ENCODE measurements at places on chromosomes 12 and 14.
A peak's percentile ranks its signal among the peaks of the same experiment; 100 is the strongest.

GRCh38 chr12:60335745-60336144 lies 739.9 kb downstream of the SLC16A7 start:
- no peak for DNase-seq

DNA sequence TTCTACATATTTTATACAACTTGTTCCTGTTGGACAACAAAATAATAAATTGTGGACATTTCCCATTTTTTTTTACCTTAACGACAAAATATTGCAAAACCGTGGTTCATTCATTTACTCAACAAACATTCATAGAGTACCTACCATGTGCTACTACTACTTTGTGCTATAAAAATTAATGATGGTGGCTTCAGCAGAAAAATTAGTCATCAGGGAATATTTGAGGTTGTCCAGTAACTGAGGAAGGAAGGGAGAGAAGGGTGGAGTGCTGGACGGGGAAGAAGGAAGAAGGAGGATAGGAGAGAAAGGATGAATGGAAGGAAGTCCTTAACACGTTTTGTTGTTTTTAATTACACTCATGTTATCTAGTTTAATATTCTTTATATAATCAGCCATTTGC lies 53.7 kb downstream of the PPFIBP1 start:
- DNase-seq, result no peak

GRCh38 chr14:98941481-98941880 lies 330.5 kb downstream of the BCL11B start:
- DNase-seq, result no peak

DNA sequence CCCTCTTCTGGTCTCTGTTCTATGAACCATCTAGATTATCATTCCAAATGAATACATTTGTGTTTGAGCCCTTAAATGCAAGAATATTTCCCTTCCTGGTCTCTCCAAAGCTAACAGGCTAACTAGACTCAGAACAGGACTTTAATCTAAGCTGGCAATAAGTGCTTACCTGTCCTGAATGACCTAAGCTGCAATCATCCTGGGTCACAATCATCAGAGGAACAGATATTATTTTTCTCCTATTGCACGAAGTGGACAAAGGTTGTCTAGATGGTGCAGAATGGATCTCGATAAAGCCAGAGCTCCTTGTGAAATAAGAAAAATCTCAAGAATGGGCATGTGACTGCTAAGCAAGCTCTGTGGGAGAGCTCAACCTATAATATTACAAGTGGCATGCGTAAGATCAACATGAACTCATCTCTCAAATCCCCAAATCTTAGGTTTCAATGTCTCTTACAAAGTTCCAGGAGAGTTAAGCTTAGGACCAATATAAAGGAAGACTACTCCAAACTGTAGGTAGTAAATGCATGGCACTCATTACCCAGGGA lies 10.6 kb upstream of the NUMB start:
- DNase-seq, result no peak

GRCh38 chr12:118098401-118098800 lies 5.4 kb downstream of the VSIG10 start:
- no peak for DNase-seq

DNA sequence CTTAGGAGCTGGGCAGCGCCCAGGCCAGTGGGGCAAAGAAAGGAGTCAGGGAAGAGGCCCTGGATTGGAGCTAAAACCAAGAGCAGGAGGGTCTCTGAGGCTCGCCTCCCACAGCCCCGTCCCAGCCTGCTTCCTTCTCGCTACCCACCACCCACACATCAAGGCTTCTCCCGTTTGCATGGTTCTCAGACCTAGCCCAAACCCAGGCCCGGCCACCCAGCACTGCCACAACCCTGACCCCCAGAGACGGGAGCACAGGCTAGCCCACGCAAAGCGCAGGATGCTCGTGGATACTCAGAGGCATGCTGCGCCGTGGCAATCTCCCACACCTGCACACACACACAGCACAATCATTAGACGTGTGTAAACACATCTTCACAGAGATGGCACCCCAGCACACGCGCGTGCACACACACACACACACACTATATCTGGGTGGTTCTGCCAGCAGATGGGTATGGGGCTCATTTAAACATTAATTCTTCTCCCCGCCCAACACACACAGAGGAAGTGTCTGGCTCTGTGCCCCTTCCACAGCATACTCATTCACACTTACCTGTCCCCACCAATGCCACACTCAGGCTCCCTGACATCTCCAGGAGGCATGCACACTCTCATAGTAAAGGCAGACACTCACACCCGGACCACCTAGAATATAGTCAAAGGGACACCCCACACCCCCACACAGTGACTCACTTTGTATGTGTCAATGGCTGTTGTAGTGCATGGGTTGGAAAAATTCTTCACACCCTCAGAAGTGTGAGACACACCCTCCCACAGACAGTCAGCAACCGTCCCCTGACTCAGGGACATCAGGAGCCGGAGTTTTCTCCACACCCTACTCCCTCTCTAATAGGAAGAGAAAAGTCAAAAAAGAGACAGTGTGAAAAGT lies 1.1 kb downstream of the CARMIL3 start:
- no peak for DNase-seq

GRCh38 chr12:81295251-81295650 lies 217.4 kb downstream of the ACSS3 start:
- DNase-seq, result no peak

- DNase-seq, result no peak
Measured at GRCh38 chr12:15580431-15580830, 208.8 kb downstream of the EPS8 start.

DNA sequence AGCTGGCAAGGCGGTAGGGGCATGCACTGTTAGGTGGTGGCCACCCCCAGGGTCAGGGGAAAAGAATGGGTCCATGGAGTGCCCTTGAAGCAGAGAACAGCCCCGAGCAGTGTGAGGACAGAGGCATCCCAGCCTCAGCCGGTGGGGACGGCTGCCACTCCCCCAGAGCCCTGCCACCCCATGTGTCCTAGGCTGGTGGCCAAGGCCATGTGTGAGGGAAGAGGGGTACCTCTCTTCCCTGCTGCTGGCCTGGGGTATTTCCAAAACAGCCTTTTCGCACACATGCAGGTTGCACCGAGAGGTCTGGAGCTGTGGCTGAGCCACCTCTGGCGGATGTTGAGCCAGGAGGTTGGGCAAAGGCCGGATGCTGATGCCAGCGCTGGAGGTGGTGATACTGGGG lies 19.9 kb downstream of the RFLNA start:
- DNase-seq, result no peak

GRCh38 chr12:85872497-85873091 lies 1.5 kb upstream of the NTS start:
- no peak for DNase-seq

DNA sequence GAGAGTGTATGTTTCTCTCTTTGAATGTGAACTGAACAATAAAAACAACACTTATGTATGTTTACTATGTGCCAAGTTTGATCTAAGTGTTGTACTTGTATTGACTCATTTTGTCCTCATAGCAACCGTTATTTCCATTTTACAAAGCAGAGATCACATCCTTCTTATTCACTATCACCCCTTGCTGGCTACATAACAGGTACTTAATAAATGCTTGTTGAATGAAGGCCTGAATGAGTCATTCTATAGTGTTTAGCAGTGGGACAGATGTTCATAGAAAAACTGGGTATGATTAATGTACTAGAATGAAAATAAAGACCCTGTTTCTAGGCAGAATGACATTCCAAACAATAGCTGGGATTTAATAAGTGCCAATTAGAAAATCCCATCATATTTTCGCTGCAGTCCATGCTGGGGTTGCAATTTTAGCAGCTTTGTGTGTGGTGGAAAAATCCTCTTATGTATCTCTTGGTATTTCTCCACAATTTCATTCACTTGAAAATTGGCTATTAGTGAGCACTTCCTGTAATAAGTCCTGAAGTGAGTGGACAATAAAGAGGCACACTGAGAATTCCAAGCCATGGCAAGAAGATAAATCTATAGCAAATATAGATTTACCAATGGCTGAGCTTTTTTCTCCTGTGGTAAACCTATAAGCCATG lies 86.0 kb downstream of the FAR2 start:
- DNase-seq, result no peak

DNA sequence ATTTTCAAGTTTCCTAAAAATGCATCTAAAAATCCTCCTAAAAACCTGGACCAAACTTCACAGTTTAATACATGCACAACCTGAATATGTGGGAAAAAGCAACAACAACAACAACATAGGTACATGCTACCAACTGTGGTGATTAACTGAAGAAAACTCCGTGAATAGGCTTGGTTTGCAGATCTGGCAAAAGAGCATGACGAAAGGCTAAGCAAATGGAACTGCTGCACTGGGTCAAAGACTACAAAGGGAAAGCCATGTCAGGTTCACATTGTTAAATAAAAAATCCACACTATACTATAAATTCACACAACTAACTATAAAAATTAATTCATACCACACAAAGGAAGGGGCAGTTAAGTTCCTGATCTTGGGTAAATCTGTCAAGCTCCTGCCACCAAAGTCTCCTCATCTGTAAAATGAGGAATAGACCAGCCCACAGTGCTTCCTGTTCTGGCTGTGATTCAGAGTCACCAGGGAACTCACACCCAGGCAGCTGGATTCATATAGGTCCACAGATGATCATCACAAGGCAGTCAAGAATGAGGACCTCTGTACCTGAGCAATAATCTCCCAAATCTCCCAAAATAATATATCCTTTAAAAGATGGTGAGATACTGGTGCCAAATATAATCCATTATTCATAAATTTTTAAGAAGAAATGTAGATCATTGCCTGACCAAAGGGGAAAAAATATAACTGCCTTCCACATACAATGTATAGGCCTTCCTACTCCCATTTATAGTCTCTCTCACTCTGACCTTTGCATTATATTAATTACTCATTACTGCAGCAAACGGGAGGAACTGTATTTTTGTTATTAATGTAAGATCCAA lies 7.0 kb downstream of the CORO1C start:
- DNase-seq, result no peak

DNA sequence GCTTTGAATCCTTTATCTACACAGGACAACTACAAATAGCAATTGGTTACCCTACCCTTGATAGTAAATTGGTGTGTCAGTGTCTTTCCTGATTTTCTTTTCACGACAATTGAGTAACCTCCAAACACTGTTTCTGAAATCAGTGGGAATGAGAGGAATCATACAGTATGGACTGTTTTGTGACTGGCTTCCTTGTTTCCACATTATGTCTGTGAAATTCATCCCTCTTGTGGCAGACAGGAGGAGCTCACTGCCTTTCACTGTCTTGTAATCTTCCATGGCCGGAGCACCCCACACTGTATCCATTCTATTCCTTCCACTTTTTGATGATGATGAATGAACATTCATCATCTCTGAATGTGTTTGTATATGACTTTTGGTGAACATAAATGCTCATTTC lies 164.0 kb upstream of the PZP start:
- DNase-seq, result no peak

GRCh38 chr14:24681056-24681455 lies 47.1 kb upstream of the GZMB start:
- no peak for DNase-seq

DNA sequence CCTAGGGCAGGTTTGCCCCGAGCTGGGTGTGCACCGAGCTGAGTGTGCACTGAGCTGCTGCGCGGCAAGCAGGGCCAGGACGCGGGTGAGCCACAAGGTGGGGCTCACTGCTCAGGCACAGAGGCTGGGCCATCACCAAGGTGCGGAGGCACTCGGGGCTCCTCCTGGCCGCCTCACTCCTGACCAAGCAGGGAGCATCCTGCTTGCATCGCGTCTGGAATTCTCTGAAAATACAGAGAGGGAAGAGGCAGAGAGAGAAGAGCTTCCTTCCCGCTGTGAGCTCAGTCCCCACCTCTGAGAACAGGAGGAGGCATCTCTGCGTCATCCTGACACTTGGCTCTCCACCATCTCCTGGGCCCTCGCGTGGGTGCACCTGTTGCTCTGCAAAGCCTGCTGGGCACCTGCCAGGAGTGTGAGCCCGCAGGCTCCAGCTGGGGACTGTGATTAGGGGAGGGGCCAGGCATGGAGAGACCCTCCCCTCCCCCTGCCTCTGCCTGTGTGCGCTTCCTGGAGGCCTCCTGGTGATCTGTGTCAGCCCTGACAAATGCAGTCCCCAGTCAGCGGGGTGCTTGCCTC lies 116.3 kb downstream of the GLT1D1 start:
- DNase-seq, result peak; percentile 82

DNA sequence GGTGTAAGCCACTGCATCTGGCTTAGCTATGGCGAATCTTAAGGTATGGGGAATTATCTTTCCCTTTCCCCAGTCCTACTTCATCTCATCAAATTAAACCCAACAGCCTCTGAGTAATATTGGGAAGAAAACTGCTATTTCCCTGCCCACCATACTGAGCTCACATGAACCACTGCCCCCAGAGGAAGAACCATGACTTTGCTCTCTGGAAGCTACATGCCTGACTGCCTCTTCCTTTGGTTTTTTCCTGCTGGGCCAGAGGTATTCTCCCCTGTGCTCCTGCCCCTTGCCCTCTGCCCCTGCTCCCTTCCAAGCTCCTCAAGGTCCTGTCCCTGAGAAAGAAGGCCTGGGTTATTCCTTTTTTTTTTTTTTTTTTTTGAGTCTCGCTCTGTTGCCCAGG lies 15.2 kb downstream of the RILPL2 start:
- no peak for DNase-seq

GRCh38 chr12:88957358-88957757 lies 377.1 kb upstream of the KITLG start:
- no peak for DNase-seq

GRCh38 chr12:123058980-123059379 lies 78.5 kb downstream of the ARL6IP4 start:
- no peak for DNase-seq

GRCh38 chr12:92208613-92209121 lies 63.0 kb upstream of the BTG1 start:
- no peak for DNase-seq

GRCh38 chr12:569803-570434 lies 93.3 kb downstream of the NINJ2 start:
- peak; percentile 84 for DNase-seq
